ENCODE measurements at places on chromosomes 5 and 9.
A peak's percentile ranks its signal among the peaks of the same experiment; 100 is the strongest.

GRCh38 chr5:22056601-22057000, 796.5 kb downstream of the CDH12 start:
- no peak for DNase-seq

GRCh38 chr5:42811591-42812446, at the start of gene SELENOP:
Gene SELENOP, minus strand, starts transcription at chr5:42811892. Its CDS starts 3,539 bp downstream, at chr5:42808353.
- no peak for DNase-seq

GRCh38 chr9:105858006-105858690, 163.8 kb downstream of the TMEM38B start:
- DNase-seq = peak; percentile 13

- DNase-seq = no peak
These were observed 20.4 kb upstream of the PRUNE2 start for GRCh38 chr9:76926324-76926741.

- DNase-seq = no peak
These were observed 38.6 kb upstream of the SLC6A19 start for GRCh38 chr5:1162751-1163150.

DNA sequence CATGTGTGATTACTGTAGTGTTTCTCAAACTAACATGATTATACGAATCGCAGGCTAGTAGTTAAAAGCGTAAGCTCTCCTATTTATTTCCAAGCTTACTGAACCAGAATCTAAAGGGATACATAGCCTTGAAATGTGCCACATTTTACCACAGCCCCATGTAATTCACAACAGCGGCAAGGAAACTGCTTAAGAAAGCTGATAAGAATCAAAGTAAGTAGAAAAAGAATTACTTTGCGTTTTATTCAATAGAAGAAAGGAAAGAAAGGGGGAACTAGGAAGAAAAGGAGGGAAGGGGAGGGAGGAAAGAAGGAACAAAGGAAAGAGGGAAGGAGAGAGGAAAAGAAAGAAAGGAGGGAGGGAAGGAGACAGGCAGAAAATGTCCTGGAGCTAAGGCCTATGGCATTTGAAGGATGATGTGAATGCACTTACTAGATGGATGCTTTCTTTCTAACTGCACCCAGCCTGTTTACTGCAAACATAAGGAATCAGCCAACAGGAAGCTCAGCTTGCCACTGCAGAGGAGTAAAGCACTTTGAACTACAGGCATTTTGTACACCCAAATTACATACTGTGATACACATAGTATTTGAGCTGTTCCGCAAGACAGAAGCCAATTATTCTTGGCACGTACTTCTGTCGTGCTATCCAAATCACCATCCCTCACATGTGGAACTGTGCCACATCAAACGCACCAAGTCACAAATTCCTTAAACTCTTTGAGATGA, 521.7 kb downstream of the RAB3C start:
- peak; percentile 76 for DNase-seq

GRCh38 chr5:179192891-179193470, 132.8 kb downstream of the ZNF354C start:
- no peak for DNase-seq

DNA sequence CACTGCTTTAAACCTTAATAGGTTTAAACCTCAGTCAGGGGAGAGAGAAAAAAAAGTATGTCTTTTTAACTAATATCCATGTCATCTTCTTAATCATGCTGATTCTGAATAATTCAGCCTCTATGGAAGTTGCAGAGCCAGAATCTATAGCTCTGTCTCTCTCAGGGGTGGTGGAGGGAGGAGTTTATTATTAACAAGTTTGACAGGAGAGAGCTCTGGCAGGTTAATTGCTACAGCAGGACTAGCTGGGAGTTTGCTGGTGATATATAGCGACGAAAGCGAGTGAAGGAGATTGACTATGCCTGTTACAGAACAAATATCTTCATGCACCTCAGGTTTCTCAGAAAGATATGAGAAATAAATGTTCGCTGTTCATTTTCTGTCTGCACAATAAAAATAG, 586.4 kb downstream of the TLE4 start:
- peak; percentile 41 for DNase-seq

GRCh38 chr9:134455934-134456755, 129.9 kb downstream of the RXRA start:
- DNase-seq = peak; percentile 63

DNA sequence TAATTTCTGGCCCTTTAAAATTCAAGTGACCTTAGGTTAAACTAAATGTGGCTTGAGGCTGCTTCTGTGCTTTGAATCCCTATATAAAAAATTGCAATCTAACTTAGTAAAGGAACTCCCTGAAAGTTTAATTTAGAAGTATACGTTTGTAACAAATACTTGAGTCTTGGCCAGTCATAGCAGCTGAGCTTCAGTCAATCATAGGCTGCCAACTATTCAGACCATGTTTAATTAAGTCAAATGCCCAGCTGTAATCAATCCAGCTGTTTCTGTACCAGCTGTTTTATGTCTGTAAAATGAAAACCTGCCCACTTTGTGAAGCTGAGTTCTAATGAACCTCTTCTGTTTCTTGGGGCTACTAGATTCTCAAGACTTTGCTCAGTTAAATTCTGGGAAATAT, 760.1 kb downstream of the MAT2B start:
- no peak for DNase-seq

DNA sequence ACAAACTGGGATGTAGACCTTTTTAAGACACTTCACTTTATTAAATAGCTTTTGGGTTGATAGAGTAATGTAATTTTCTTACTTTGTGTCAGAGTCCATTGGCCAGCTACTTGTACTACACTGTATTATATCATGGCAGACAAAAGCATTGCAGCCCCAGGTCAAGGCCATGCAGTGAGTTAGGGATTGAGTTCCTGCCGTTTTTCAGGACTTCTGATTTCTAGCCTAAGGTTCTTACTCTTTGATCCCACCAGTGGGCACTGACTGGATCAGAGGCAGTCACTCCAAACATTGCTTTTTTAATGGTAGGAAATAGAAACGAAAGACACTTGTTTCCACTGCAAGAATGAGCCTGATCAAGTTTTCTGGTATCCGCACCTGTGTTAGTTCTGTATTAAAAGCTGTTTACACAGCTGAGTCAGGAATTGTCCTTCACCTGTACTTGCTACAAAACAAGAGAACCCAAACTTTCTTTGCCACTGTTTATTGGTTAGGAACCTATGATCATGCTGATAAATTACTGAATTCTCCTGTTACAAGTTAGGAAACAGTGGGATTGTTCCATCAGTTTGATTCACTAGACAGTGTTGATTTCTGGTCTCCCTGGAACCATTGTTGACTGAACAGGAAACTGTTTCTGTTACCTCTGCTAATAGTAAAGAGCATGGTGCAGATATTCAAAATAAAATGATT, 22.1 kb downstream of the LRRC70 start:
- peak; percentile 34 for DNase-seq

- no peak for DNase-seq
These were observed 90.1 kb downstream of the THBS4 start for GRCh38 chr5:80125022-80125961.

- DNase-seq = peak; percentile 49
These were observed 139.7 kb downstream of the GABBR2 start for GRCh38 chr9:98568909-98569469.

GRCh38 chr9:1882711-1883403, 132.3 kb upstream of the SMARCA2 start:
- DNase-seq = no peak

GRCh38 chr5:54081415-54081814, 229.0 kb downstream of the ARL15 start:
- no peak for DNase-seq

GRCh38 chr9:105043370-105043936, 115.5 kb upstream of the ABCA1 start:
- DNase-seq = no peak

- peak; percentile 51 for DNase-seq
These were observed 408.5 kb downstream of the PTPRD start for GRCh38 chr9:10204276-10204675.

DNA sequence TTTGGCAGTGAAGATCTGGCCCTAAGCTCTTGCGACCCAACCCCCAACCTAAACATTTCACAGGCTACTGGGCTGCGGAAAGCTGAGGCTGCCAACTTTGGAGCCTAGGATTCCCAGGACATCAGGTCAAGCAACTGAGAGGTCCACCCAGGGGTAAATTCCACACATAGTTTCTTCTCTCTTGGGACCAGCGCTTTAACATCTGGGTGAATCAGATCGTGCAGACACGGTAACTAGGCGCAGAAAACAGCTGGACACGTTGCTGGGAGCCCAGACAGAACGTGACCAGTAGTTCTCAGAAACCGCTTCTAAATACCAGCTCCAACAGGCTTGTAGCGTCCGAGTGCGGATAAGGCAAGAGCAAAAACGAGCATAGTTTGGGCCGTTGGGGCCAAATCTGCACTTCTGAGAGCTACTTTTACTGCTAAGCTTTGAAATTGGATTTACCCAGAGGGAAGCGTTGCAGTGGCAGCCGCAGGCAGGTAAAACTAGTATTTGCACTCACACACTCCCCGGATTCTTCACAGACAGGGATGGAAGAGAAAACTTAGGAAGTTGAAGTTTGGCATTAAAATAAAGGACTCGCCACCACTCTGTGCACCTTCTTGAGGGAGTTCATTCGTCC, 11.8 kb downstream of the ITGA1 start:
- peak; percentile 47 for DNase-seq

DNA sequence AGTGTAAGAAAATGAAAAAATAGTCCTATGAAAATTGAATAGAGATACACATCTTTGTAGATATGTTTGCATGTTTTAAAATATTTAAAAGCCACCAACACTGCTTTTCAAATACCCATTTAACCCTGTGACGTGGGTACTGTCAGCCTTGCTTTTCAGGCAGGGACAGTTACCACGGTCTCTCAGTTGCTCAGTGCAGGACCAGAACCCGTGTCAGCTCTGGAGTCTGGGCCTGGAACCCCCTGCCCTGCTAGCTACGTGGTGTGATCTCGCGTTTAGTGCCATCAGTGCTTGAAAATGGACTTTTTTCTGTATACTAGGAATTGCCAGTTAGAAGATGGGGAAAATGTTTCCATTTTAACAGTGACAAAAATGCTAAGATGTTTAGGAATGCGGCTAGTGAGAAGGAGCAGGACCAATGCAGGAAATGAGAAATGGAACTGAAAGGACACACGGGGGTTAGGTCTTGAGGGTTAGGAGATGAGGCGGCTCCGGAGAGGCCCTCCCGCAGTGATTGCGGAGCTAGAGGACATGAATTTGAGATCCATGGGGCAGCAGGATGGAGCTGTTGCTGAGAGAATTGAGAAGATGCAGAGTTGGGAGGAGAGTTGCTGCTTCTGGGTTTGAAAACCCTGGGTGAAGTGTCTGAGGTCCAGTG, 13.7 kb downstream of the RNU6ATAC start:
- no peak for DNase-seq

- no peak for DNase-seq
These were observed 198.5 kb downstream of the DNAH5 start for GRCh38 chr5:13746026-13746425.

DNA sequence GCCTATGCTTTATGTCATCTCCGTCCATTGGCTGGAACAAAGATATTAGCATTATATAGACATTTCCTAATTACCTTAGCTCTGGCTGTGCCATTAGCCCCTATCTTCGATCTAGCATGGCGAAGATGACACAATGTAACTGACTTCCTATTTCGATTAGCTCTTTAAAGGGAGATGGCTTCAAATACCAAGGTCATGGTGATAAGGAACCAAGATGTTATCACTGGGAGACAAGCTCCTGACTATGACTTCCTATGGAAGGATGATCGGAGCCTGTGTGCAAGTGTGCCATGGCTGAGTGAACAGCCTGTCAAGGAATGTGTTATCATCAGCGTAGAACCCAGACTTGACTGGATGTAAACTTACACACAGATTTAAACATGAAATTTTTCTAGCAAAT, 602.1 kb downstream of the PSAT1 start:
- DNase-seq = no peak

GRCh38 chr5:141465351-141465750, 10.4 kb upstream of the PCDHGC3 start:
- no peak for DNase-seq

All from NCI-H69 (cell line).